ENCODE measurements at places on chromosomes 5 and 9. TPM values are rescaled to one million over a fixed set of nuclear protein-coding genes. Genes with fewer than 3 reads are reported as not detected.

Gene SLC1A3
- not detected for total RNA-seq

Gene PTGER4
- total RNA-seq = 5.9 TPM

Gene MLANA
- not detected for total RNA-seq

Gene OGN
- not detected for total RNA-seq

Gene SLC34A3
- total RNA-seq = not detected

Gene IGIP
- total RNA-seq = 4.0 TPM

Gene CYLC2
- total RNA-seq = not detected

Gene TMEM215
- not detected for total RNA-seq

Gene DNAH5
- total RNA-seq = 0.13 TPM

Gene PCDHGA1
- total RNA-seq = 0.26 TPM

Gene SLC25A2
- total RNA-seq = under 0.01 TPM

Gene ELOVL7
- 0.51 TPM for total RNA-seq

Gene TEK
- 147 TPM for total RNA-seq

Gene HSPB3
- not detected for total RNA-seq

Gene MYMK
- not detected for total RNA-seq

Gene PCSK5
- 1.0 TPM for total RNA-seq
